B cell (primary cell): ENCODE measurements at places on chromosomes 13 and 19.
A peak's percentile ranks its signal among the peaks of the same experiment; 100 is the strongest.

- DNase-seq: no peak
Measured at GRCh38 chr19:41106177-41106576, 8.1 kb upstream of the CYP2F1 start.

- DNase-seq: no peak
Measured at GRCh38 chr13:97278435-97279411, 56.6 kb downstream of the MBNL2 start.

GRCh38 chr13:92321174-92321573 is 905.4 kb upstream of the GPC6 start:
- no peak for DNase-seq

DNA sequence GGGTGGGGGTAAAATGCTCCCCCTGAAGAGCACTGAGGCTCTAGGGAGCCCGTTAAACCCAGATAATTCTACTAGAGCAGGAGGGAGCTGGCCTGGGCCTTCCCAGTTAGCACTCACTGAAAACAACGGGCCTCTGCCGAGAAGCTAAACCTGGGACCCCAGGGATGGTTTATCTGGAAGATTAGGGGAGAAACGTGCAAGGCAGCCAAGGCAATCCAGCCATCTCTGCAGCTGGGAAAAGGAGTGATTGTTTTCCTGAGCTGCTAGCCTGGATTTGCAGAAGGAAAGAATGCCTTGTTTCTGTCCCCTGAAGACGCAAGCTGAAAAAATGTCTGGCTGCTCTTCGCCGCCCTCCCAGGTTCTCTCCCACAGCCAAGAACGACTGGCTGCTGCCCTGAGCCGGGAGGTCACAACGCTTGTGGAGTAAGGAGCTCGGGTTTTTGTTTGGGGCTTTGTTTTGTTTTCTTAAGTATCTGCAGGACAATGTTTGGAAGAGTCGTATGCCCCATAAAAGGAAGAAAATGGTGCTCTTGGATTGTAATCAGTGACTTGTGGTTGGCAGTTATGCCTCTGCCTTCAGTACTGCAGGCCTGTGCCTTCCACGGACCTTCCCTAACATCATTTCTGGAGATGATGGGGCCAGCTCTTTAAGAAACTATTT is 31.5 kb downstream of the COL4A2 start:
- no peak for DNase-seq

- DNase-seq: no peak
Measured at GRCh38 chr19:7349231-7349591, 474 bp downstream of the ARHGEF18 start.

DNA sequence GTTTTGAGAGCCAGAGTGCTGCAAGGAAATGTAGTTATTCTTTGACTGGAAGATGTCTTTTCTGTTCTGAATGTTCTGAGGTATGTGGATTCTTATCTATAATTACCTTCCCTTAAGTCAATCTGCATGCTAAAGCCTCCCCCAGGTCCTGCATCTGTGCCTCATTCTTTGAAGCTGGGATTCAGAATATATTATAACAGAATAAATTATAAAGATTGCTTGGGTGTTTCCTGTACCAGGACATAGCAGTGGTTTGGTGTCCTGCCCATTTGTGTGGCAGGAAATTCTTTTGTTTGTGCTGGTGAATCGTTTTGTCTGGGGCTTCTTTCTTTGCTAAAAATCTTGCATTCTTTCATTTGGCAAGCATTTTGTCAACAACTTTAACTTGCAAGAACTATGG is 60.2 kb downstream of the ITGBL1 start:
- DNase-seq: no peak

GRCh38 chr19:30602661-30603350 is 230.6 kb downstream of the ZNF536 start:
- no peak for DNase-seq

GRCh38 chr19:2553510-2553909 is 77.6 kb downstream of the GADD45B start:
- no peak for DNase-seq

DNA sequence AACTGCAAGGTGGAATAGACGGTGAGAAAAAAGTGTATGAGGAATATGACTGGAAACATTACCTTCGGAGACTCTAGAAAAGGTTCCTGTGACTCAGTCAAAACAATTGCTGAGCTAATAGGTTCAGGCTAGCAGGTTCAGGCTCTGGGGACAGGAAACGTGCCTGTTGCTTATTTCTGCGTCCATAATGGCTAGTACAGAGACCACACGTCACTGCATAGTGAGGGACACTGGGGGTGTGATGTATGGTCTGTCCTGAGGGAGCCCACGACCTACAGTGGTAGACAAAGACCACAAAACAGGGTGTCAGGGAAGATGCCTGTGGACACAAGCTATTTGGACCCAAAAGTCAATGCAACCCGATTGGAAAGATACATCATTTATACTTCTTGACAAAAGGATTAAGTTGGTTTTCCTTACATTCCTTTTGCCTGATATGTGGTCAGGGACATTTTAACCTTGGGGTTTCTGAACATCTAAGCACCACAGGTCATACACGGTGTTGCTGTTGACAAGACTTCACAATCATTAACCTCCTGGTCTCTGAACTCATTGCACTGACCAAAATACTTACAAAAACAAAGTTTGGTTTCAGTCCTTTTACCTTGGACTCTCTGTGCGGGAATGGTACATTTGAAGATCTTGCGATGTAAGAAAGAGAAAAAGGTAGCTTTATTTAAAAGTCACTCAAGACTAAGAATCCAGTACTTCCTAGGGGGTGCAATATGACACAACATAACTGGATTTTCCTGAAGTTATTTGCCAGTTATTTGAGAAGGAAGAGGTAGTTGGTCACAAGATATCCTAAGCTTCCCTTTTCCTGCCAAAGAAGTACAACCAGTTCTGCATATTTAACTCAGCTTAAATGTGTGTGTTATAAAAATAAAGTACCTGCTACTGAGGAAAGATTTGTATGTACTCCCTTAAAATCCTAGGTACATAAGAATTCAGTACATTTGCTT is 20.0 kb downstream of the CRYL1 start:
- no peak for DNase-seq

- no peak for DNase-seq
Measured at GRCh38 chr19:18603958-18604819, 2.4 kb downstream of the CRLF1 start.

GRCh38 chr19:46611776-46612175 is 10.6 kb downstream of the CALM3 start:
- DNase-seq: no peak

- DNase-seq: no peak
Measured at GRCh38 chr13:104854007-104854406, 1681.5 kb downstream of the EFNB2 start.

DNA sequence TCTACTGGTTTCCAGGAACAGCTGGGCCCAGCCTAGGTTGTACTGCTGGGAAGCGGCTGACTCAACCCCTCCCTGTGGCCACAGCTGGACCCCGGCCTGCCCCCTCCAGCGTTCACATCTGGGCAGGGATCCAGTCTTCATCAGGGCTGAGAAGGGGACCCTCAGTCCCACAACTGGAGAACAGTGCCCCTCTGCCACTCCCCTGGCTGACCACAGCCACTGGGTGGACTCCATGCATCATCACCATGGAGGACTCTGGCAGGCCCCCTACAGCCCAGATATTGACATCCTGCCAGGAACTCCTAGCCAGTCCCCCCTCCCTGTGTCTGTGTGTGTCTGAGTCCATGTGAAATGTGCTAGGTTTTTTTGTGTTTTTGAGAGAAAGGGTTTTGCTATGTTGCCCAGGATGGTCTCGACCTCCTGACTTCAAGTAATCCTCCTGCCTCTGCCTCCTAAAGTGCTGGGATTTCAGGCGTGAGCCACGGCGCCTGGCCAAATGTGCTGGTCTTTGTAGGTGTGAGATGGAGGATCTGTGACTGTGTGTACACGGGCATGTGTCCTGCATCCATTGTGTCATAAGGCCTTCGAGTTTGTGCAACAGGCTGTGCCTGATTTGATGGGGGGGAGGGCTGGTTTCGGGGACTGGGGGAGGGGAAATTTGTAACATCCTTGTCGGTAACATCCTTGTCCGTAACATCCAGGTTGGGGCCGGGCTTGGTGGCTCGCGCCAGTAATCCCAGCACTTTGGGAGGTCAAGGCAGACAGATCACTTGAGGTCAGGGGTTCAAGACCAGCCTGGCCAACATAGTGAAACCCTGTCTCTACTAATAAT is 4.0 kb upstream of the HOOK2 start:
- no peak for DNase-seq

DNA sequence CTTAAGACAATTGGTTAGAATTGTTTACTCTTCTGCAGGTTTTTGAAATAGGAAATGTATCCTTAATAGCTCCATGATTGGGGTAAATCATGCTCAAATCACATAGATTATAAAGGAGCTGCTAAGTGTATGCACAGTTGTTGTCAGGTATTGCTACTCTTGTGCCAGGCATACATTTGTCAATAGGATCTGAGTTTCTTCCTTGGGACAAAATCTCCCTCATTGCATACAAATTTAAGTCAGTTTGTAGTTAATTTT is 109.3 kb upstream of the MLNR start:
- no peak for DNase-seq

DNA sequence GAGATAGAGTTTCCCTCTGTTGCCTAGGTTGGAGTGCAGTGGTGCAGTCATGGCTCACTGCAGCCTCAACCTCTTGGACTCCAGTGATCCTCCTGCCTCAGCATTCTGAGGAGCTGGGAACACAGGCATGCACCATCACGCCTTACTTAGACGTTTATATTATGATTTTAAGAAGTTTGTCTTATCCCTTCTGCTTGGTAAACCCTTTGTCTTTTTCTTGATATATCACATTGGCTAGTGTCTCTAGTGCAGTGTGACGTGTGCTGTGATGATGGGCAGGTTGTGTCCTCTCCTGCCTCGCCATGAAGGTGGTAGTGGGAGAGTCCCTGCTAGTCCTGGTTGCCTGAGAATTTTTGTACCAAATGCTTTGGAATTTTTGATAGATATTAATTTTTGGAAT is 93.9 kb downstream of the KDM4B start:
- no peak for DNase-seq

DNA sequence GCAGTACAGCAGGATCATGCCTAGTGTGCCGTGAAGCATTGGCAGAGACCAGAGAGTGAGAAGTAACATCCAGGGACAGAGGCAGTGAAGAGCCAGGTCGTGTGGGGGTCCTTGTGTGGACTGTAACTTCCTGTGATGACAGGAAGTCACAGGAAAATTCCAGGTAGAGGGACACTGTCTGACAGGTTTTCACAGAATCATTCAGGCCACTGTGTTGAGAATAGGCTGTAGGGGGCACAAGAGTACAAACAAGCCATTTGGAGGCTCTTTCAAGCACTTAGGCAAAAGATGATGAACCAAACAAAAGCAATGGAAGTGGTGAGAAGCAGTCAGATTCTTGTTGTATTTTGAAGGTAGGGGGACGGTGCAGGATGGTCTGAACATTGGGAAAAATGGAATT is 46.4 kb downstream of the N4BP2L1 start:
- peak; percentile 37 for DNase-seq

- peak; percentile 68 for DNase-seq
Measured at GRCh38 chr19:1503089-1503924, 9.5 kb downstream of the ADAMTSL5 start.

- no peak for DNase-seq
Measured at GRCh38 chr19:39544226-39544903, 4.4 kb upstream of the EID2 start.

GRCh38 chr13:46905249-46905648 is 8.4 kb upstream of the HTR2A start:
- peak; percentile 15 for DNase-seq

GRCh38 chr19:57719901-57720519 is 7.4 kb downstream of the ZNF671 start:
- DNase-seq: no peak

- DNase-seq: no peak
Measured at GRCh38 chr19:19334063-19334988, 13.7 kb downstream of the MAU2 start.

- no peak for DNase-seq
Measured at GRCh38 chr13:73000027-73000674, 58.7 kb upstream of the KLF5 start.

- DNase-seq: peak; percentile 37
Measured at GRCh38 chr13:43786766-43787517, at the start of gene ENOX1. ENOX1 (minus strand) TSS chr13:43786972.

DNA sequence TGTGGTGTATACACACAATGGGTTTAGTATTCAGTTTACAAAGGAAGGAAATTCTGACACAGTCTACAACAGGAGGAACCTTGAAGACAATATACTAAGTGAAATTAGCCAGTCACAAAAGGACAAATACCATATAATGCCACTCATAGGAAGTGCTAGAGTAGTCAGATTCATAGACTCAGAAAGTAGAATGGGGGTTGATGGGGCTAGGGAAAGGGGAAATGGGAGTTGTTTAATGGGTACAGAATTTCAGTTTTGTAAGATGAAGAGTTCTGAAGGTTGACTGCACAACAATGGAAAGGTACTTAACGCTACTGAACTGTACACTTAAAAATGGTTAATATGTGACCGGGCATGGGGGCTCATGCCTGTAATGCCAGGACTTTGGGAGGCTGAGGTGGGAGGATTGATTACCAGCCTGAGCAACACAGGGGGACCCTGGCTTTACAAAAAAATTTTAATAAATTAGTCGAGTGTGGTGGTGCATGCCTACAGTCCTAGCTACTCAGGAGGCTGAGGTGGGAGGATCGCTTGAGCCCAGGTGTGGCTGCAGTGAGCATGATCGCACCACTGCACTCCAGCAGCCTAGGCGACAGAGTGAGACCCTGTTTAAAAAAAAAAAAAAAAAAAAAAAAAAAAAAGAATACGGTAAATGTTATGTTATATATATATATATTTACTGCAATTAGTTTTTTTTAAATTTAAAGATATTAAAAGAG is 45.0 kb downstream of the SLC15A1 start:
- DNase-seq: no peak
